ENCODE measurements at places on chromosomes 2 and 18.

DNA sequence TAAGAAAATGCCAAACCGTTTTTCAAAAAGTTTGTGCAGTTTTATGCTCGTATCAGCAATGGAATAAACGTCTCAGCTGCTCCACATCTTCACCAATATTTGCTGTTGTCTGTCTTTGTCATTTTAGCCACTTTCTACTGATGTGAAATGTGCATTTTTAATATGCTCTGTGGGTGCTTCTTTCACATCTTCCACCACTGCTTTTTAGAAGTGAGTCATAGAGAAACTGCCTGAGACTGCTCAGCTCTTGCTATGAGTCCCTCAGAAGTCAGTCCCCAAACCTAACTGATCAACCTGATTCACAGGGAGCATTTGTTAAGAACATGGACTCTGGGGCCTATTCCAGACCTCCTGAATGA is 41.0 kb upstream of the EPC2 start:
- no peak for DNase-seq

DNA sequence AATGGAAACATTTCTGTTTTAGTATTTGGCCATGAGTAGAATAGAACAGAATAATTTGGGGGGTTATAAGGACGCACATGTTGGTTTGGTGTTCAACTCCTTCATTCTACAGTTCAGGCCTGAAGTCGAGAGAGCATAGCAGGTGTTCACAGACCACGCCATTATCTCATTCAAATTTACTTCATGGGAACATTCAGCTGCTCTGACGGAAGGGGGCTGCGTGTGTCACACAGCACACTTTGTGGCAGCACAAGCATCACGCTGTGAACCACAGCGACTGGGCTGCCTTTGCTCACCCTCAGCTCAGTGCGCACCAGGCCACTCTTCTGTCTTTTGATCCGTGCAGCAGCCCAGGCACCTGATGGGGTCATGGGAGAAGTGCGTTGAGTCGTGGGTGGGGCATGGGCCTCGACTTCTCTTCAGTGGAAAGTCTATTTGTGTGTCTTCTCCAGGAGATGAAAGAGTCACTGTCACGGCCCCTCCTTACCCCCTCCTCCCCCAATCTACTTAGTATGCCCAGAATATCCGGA is 348.6 kb upstream of the SALL3 start:
- DNase-seq, result no peak

- no peak for DNase-seq
These were observed 1910.7 kb upstream of the LRRTM1 start for GRCh38 chr2:82215212-82215611.

DNA sequence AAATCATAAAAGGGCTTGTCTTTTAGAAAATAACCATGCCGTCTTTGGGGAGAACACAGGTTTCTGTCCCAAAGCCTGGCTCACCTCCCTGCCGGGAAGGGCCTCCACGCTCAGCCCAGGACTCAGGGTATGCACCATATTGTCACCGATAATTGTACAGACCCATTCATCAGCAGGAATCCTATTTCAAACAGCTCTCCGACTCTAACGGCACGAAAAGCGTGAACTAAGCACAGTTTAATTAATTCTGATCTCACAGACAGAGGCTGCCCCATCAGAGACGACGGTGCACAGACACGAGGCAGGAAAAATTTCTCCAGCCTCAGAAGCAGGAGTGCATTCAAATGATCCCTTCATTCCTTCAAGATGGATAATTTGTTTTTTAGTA is 276.2 kb downstream of the MYCN start:
- no peak for DNase-seq

DNA sequence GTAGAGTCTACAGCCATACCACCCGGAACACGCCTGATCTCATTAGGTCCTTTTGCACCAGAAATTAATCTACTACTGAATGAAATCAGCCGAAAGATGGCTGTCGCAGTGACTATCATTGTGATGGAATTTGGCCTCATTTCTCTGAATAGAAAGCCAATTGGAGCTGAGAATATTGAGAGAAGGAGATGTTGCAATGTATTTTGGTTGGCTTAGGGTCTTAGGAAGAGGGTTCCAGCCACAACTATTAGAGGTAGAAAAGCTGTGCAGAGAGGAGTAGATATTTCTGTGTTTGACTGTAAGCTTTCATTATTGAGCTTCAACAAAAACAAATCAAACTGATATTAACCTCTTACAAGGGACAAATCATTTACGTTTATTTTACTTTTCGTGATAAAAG is 98.1 kb downstream of the THSD7B start:
- no peak for DNase-seq

DNA sequence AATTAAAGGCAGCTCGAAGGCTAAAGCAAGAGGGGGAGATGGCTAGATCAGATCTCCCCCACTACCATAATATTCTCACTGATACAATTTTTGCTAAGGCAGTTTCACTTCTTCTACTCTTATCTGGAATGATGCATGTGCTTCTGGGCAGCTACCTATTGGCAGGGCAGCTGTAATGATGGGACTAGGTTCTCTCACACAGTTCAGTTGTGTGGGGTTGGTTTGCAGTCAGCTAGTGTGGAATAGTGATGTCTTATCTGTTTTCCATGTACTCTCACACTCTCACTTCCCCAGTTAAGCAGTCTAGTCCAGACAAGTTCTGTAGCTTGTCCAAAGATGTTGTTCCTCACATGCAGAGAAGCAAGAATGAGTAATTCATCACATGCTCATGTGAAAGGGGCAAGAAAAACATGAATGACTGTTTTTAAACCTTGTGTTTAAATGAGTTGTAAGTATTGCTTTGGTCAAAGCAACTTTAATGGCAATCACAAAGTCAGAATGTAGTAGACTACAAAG is 836.1 kb downstream of the CBLN2 start:
- no peak for DNase-seq
